ENCODE measurements at places on chromosomes 5 and 9.
A peak's percentile ranks its signal among the peaks of the same experiment; 100 is the strongest.

DNA sequence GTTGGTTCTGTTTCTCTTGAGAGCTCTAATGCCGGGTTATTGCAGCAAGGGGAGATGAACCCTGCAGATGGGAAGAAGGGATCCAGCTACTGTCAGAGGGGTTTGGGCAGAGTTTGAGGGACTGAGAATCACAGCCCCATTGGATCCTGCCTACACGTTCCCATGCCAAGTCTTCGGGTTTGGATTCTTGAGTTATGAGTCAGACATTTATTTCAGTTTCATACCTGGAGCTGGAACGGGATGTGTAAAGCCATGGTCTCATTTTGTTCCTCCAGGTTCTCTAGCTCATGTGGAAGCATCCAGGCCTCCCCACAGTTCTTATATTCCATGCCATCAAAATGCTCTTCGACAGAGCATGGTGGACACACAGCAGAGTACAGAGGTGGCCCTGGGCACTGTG is 275.4 kb upstream of the IRX4 start:
- no peak for DNase-seq

DNA sequence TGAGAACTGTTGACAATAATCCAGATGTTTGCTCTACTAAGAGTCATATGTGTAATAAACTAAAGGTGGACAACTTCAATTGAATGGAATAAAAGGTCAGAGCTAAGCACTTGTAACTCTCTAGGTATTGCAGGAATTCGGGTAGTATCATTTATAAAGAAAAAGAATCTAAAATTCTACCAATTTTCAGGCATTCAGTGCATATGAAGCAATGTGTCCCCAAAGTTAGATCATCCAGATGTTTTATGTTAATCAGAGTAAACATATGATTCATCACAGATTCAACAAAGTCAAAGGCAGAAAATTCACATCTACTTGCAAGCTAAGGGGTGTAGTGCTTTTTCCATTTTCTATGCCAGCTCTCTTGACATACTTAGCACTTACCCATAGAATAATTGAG is 477.1 kb downstream of the PDE4D start:
- peak; percentile 33 for DNase-seq

DNA sequence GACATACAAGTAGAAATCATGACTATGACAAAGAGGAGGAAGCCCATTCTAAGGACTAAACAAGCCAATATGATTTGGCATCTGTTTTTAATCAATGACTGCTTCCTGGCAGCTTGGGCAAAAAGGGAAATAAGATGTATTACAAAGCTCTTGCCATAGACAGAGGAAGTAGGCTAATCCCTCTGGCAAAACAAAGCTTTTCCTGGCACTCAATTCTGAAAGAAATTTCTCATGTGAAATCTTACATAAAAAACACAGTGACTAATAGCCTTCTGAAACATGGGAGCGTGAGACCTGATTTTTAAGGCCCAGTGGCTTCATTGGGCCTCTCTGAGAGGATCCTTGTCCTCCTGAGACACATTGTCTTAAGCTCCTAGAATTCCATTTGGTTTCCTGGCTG is 93.6 kb downstream of the COL23A1 start:
- DNase-seq, result peak; percentile 87

- no peak for DNase-seq
These were observed 121.2 kb upstream of the NIPBL start for GRCh38 chr5:36755342-36755741.

DNA sequence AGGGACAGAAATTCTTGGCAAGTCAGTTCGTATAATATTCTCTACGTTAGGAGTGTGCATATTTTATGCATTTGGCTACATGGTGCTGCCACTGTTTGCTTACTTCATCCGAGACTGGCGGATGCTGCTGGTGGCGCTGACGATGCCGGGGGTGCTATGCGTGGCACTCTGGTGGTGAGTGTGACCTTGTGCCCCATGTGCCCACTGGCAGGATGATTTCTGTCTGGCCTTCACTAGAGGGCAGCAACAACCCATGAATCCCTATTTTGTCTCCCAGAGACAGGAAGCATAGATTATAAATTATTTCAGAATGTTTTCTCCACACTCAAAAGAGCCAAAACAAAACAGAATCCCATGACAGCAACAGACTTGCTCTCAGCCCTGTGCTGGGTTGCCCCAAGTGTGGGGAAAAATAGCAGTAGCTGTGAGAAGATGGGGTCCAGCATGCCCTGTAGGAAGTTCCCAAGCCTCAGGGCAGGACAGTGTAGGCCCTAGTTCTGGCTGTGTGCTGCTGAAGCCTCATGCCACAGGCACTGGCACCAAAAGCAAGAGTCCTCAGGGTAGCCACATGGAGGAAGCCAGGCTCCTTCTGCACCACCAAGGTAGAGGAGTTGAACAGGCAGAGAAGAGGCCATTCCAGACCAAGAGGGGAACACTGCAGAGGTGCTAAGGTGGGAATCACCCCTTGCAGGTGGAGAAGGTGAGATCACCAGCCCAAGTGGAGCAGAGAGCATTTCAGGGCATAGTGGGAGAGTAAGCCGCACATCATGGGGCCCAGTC is 16.0 kb downstream of the SLC22A5 start:
- DNase-seq, result peak; percentile 75

DNA sequence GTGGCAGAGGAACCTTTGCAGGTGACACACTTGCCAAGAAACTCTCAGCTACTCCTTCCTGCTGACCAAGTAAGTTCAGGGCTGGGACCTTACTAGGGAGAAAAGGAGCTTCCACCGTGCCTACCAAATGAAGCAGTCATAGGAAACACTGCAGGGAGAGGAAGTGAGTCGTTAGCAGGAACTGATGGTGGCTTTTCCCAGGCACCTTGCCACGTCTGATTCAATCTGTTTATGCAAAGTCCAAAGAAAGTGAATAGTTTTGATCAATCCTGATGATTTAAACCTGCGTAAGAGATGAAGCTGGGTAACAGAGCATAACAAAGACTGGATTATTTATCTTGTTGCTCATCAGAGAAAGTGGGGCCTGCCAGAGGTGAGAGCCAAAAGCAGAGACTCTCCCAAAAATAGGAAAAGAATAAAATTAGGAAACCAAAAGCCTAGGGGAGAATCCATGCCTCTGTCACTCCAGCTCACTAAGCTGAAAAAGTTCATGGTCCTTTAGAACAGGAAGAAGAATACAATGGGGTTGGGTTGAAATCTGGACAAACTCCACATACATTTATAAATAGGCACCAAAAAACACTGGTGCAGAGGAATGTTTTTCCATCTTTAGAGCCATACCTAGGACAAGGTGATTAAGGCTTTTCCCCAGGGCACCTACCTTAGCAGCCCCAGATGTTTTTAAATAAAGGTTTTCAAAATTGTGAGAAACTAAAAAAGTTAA is 9.3 kb upstream of the PFDN1 start:
- peak; percentile 94 for DNase-seq

DNA sequence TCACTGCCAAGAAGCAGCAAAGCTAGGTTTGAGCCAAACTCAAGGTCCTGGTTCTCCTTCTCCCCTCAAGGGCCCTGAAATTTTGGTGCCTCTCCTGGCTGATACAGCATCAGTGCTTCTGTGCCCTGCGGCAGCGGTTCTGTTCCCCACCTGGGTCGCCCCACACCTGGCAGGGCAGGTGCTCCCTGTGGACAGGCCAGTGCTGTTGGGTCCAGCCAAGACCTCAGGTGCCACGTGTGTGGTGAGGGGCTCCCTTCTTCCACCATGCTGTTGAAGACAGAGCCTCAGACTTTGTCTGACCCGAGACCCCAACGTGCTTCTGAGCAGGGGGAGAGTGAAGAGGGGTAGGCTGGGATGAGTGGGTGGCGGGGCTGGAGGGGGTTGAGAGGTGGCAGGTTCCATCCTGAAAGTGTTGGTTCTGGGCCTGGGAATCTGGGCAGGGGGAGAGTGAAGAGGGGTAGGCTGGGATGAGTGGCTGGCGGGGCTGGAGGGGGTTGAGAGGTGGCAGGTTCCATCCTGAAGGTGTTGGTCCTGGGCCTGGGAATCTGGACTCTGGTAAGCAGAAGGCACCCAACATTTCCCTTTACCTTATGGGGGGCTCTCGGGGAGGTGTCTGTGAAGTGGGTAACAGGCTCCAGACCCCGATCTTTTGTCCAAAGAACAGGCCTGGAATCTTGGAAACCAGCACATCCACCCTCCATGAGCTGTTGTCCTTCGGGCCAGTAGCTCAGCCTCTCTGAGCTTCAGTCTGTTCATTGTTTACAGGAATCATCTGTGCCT is 2.3 kb downstream of the PLEKHG4B start:
- DNase-seq, result no peak

DNA sequence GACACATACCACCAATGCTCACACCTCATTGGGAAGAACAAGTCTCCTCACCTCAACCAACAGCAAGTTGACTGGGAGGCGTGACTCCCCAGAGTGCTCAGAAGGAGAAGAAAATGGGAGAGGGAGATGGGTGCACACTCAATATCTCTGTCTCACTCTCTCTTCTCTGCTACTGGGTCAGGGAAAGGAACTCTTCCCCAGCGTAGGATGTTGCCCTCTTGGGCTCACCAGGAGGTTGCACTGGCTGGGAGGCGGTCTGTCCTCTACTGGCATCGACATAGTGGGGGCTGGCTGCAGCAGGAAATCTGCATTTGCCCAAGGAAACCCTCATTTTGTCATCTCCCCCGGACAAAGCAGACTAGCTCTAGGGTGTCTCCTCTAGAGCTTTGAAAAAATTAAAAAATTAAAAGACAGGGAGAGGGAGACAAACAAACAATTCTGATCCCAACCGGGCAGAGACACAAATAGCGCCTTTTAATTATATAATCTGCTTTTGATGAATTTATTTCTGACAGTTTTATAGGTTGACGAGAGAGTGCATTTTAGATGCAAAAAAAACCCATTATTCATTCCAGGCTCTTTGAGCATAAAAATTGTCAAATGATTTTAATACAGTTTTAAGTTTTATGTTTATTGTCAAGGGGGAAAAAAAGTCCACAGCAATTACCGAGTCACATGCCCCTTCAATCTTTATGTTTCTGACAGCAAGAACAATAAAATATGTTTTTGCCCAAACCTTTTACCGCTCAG is 179.3 kb upstream of the MVB12B start:
- no peak for DNase-seq

Data from fibroblast of skin of back (primary cell).